CD4-positive, alpha-beta T cell (primary cell): ENCODE measurements at places on chromosomes 6 and 20.

GRCh38 chr6:1436334-1437306 lies 47.2 kb downstream of the FOXF2 start:
- peak; percentile 47 for DNase-seq

GRCh38 chr6:134424798-134425170 lies 106.9 kb upstream of the SGK1 start:
- no peak for DNase-seq

DNA sequence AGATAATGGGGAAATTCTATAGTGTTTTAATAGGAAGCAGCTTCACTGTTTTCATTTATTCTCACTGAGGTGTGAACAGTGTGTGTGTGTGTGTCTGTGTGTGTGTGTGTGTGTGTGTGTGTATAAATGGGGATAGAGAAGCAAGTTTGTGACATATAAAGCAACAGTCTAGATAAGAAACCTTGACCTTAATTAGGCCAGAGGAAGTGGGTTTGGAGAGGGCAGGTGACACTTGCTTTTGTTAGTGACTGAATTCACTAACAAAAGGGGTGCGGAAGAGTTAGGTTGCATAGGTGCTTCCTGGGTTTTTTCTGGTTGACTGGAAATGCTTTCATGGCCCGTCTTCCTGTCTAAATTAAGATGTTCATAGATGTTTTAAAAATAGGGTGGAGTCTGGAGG lies 515.7 kb upstream of the FLRT3 start:
- DNase-seq: no peak

DNA sequence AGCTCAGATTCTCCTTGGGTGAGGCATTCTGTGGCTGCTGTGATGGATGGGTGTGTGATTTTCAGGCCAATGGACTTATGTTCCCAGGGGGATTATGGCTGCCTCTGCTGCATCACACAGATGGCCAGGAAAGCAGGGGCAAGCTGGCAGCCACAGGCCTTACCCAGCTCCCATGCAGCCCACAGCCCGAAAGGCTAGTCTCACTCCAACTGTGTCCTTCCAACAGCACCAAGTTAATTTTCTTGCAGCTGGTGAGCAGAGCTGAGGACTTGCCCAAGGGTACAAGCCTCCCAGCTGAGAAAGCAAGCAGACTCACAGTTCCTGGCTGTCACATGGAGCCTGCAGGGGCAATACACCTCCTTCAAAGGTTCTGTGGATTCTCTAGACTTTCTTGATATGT lies 155.2 kb upstream of the KHDRBS2 start:
- DNase-seq: no peak

DNA sequence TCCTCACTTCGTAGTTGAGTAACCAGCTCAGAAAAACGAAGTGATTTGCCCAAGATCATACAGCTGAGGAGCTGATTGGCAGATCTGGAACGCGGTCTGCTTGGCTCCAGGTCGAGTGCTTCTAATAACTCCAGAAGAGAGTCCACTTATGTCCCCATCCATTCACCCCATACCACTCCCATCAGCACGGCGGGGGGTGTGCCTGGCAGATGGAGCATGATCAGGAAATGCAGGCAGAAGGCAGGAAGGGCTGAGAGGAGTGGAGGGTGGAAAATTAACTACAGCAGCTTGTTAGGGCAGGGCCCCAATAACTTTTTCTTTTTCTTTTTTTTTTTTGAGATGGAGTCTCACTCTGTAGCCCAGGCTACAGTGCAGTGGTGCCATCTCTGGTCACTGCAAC lies 15.0 kb downstream of the FITM2 start:
- DNase-seq: no peak

- no peak for DNase-seq
These were observed 157.1 kb downstream of the BCKDHB start for GRCh38 chr6:80263585-80263984.

GRCh38 chr6:73309785-73310502 lies 44.1 kb downstream of the DPPA5 start:
- peak; percentile 3 for DNase-seq

- DNase-seq: no peak
These were observed 2.8 kb downstream of the RNF24 start for GRCh38 chr20:4012589-4012988.

- no peak for DNase-seq
These were observed 131.9 kb upstream of the ZNF217 start for GRCh38 chr20:53725575-53725970.

DNA sequence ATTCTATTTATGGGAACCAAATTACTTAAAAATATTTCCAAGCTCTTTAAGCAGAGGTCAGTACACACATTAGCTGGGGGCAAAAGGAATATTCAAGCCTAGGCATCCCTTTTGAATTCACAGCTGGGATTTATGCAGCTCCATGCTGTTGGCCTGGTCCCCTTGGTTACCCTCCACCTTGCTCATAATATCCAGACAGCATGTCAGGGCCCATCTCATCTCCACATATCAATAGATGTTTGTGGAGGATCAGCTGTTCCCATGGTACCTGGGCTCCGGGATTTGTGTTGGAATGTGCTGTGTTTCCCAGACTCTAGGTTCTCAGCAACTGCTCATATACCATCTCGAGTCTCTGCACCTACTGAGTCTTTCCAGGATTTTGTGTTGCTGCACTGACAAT lies 534.8 kb downstream of the BMP2 start:
- DNase-seq: no peak

GRCh38 chr6:156783958-156784357 lies 6.8 kb downstream of the ARID1B start:
- DNase-seq: no peak

- no peak for DNase-seq
These were observed 926 bp downstream of the PEX3 start for GRCh38 chr6:143451531-143451930.

GRCh38 chr20:52959125-52959524 lies 13.0 kb upstream of the TSHZ2 start:
- DNase-seq: no peak

DNA sequence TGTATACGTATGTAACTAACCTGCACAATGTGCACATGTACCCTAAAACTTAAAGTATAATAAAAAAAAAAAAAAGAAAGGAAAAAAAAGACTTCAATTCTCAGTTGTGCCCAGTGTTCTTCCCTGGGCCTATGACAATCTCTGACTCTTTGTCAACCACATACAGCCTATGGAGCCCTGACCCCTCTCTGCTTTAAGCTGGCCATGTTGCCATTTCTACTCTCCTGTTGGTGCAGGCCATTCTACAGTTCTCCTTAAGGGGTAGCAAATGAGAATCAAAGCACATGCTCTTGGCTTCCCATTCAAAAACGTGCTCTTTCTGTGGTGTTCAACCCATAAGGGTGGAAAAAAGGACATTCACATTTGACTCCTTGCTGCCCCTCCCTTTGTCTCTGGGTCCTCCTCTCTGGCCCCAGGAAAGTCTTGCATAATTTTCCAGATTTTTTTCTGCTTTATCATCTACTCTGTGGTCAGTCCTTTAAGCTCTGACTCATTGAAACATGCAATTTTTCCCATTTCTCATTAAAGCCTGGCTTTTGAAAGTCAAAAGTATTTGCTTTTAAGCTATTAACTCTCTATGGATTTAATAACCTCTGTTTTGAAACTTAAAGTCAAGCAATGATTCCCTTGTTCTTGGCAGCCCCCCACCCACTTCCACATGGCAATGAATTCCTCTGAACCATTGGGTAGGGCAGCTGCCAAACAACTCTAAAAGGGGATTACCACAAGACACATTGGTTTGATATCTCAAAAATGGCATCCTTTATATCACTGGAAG lies 208.6 kb upstream of the MCHR2 start:
- DNase-seq: no peak

- DNase-seq: no peak
These were observed 120.3 kb upstream of the LGSN start for GRCh38 chr6:63440057-63440456.

- no peak for DNase-seq
These were observed 97.4 kb downstream of the TMEM170B start for GRCh38 chr6:11634948-11635347.
